ENCODE measurements at places on chromosomes 5 and 9. TPM values are rescaled to one million over a fixed set of nuclear protein-coding genes. Genes with fewer than 3 reads are reported as not detected.
A peak's percentile ranks its signal among the peaks of the same experiment; 100 is the strongest.

DNA sequence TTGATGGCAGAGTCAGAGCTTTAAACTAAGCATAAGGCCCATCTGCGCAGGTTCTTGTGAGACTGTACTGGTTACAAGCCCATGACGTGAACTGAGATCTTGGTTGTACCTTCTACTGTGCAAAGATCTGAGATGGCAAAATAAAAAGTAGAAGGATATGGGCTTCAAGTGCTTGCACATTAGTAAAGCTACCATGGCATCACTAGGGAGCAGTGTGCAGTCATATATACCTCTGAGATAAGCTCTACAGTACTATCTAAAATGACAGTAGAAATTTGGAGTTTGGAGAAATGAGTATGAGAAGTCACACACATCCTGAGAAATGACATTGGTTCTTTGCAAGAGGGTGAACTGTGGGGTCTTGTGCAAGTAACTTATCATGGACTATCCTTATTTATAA is 408.2 kb upstream of the PRR16 start:
- no peak overlapping the region for H3K27ac ChIP-seq
- H3K4me1 ChIP-seq, result no peaks in the 10 kb centered on the region
- H3K4me3 ChIP-seq, result no peak overlapping the region
- H3K36me3 ChIP-seq, result no peaks in the 10 kb centered on the region
- no peaks in the 10 kb centered on the region for H3K27me3 ChIP-seq

DNA sequence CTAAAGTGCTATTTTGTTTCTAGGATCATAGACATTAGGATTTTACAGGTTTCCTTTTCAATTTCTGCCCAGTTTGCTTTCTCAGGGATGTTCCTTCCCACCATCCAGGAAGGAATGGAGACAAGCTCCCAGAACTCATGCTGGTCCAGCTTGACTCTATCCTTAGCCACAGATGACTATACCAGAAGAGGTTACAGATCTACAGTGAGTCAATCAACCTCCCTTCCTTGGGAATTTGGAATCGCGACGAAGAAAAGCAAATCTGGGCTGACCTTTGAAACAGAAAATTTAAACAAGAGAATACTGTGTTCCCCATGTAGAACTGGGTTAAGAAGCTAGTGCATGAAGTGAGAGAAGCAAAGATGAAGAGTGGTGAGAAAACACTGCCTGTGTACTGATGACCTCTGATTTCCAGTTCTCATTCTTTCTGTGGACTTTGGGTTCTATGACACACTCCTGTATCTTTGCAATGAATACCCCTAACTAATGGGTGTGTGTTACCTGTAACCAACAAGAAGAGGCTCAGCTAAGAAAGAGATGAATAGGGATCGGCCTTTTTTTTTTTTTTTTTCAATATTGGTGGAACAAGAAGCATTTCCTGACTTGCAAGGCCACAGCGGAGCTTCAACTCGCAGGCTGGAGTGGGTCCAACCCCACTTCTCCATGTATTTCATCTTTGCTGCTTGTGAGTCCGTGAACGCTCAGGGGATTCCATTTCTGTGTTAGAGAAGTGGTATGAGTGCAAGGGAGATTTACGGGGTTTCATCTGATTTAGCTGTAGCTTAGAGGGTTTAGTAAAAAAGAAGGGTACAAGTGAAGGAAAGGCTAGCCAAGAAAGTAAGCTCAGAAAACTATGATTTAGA is 563.9 kb upstream of the CLINT1 start:
- H3K4me1 ChIP-seq, result no peaks in the 10 kb centered on the region
- no peak for DNase-seq
- no peaks in the 10 kb centered on the region for H3K27me3 ChIP-seq
- H3K36me3 ChIP-seq, result no peaks in the 10 kb centered on the region

DNA sequence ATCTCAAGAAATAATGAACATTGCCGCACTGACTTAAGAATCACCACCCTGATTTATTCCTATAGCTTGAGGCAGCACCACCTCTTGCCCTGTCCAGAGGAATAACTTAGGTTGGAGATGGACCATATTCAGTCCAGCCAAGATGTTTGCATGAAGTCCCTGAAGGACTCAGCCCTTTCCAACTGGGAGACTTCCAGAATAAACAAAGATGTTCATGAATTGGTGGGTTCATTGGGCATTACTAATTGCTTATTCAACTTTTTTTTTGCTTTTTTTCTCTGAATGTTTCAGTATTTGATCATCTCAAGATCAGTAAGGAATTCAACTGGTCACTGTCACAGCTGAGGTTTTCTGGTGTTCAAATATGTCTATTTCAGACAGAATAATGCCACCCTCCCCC is 470.6 kb downstream of the CCDC171 start:
- no peaks in the 10 kb centered on the region for H3K36me3 ChIP-seq
- no peak for DNase-seq
- no peaks in the 10 kb centered on the region for H3K4me1 ChIP-seq
- H3K27ac ChIP-seq, result no peak overlapping the region

DNA sequence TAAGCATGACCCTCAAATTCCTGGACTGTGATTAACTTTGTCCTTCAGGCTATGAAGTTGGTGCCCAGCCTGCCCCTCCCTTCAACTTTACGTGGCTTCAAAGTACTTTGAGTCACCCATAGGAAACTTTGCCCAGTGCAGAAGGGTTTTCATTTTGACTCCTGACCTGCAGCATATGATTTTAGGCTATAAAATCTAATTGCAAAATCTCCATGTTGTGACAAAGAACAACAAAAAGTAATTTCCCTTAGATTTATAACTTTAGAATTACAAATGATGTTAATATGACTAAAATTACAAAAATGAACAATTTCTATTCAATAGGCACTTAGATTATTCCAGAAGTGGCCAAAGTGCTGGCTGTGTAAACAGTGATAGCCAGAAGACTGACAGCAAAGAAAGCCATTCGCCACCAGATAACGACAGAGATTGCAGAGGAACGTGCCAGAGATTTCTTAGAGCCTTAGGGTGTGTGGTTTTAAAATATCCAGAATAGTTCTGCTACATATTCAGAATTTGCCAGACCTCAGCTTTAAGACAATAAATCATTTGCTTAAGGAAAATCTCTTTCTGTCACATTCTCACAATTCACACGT is 197.4 kb downstream of the SEMA5A start:
- no peaks in the 10 kb centered on the region for H3K36me3 ChIP-seq
- no peaks in the 10 kb centered on the region for H3K4me1 ChIP-seq
- no peaks in the 10 kb centered on the region for H3K27me3 ChIP-seq
- no peak for DNase-seq
- no peak overlapping the region for H3K27ac ChIP-seq

DNA sequence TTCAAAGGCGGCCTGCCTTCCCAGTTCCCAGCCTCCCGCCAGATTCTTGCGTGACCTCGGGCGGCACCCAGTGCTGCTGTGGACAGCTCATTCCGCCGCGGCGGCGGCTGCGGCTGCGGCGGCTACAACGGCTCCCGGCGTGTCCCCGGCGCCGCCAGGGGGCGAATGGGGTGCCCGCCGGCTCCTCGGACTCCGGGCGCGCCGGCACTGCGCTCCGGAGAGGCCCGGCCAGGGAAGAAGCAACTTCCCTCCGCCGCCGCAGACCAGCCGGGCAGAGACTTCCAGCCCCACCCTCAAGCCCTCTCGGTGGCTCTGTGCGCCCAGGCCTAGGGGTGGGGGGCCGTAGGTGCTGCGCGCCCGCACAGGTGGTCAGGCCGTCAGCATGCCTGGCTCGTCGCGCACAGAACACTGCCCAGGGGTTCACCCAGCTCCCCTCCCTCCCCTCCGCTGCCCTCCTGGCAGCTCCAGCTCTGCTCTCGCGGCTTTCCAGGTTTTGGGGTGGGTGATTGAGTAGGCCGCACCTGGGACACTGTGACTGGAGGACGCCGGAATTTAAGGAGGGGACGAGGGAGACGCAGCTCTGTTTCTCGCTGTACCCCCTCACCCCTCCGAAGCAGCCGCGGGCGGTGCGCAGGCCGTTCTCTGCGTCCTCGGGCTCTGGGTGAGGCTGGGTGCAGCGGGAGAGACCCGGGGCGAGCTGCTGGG is 20.2 kb downstream of the IGIP start:
- no peaks in the 10 kb centered on the region for H3K27me3 ChIP-seq
- DNase-seq, result peak; percentile 37
- H3K4me3 ChIP-seq, result peak overlapping the region; percentile 27
- H3K36me3 ChIP-seq, result no peaks in the 10 kb centered on the region
- peaks cover 9% of the 10 kb centered on the region for H3K4me1 ChIP-seq
- H3K27ac ChIP-seq, result no peak overlapping the region

GRCh38 chr5:67904366-67904765 is 311.2 kb upstream of the PIK3R1 start:
- H3K36me3 ChIP-seq, result no peaks in the 10 kb centered on the region
- DNase-seq, result no peak
- H3K27ac ChIP-seq, result no peak overlapping the region
- no peaks in the 10 kb centered on the region for H3K4me1 ChIP-seq
- no peaks in the 10 kb centered on the region for H3K27me3 ChIP-seq

- no peaks in the 10 kb centered on the region for H3K4me1 ChIP-seq
- no peak overlapping the region for H3K4me3 ChIP-seq
- no peak for DNase-seq
- no peak overlapping the region for H3K27ac ChIP-seq
- no peaks in the 10 kb centered on the region for H3K27me3 ChIP-seq
- H3K36me3 ChIP-seq, result no peaks in the 10 kb centered on the region
Measured at GRCh38 chr5:39711821-39712220, 287.0 kb upstream of the DAB2 start.

DNA sequence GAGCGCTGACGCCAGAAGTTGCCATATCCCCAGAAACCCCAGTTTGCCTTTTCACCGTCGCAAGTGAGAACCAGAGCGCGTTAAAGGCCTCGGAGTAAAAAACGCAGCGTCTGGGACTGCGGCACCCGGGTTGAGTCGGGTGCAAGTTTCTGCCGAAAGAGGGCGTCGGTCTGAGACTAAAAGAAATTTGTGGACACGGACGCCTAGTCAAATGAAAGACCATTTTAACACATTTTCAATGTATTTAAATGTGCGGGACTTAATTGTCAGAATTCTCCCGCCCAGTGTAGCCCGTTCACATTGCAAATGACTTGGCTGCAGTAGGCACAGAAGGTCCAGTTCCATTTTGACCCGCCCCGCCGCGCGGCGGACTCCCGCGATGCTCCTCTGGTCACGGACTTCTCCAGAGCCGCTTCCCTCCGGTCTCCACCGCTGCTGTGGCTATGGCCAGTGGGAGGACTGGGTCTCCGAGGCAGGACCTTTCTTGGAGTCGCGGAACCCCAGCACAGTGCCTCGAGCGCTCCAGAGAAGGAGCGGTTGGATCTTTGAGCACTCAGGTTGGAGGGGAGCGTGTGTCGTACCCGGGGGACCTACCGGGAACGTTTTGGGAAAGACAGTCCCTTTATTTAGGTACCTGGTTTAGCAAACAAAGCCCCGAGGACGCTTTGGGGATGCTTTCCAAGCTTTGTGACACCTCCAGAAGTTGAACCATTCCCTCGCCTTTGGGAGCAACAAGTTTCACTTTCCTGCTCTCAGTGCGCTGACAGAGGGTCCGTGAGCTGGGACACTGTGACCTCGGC is 1.2 kb upstream of the NPR3 start:
- no peaks in the 10 kb centered on the region for H3K27me3 ChIP-seq
- peak; percentile 20 for DNase-seq
- peaks cover 3% of the 10 kb centered on the region for H3K4me1 ChIP-seq

GRCh38 chr5:131228646-131229045 is 35.2 kb upstream of the CDC42SE2 start:
- no peaks in the 10 kb centered on the region for H3K27me3 ChIP-seq
- H3K4me1 ChIP-seq, result peaks cover 24% of the 10 kb centered on the region
- H3K4me3 ChIP-seq, result no peak overlapping the region

DNA sequence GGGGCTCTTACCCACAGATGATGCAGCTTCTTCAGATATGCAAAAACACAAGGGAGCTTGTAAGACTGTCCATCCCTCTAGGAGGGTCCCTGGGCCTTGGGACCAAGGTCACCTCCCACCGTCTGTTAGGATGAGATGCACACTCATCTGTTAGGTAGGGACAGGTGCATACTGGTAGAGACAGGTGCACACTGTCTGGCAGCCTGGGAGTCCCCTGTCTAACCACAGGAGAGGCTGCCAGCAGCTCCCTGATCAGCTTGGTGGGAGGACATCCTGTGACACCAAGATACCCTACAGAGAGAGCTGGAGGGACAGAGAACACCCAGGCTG is 13.2 kb downstream of the TSPAN17 start:
- H3K27me3 ChIP-seq, result no peaks in the 10 kb centered on the region
- no peak overlapping the region for H3K4me3 ChIP-seq
- no peaks in the 10 kb centered on the region for H3K36me3 ChIP-seq
- DNase-seq, result no peak
- H3K27ac ChIP-seq, result no peak overlapping the region
- peaks cover 25% of the 10 kb centered on the region for H3K4me1 ChIP-seq

DNA sequence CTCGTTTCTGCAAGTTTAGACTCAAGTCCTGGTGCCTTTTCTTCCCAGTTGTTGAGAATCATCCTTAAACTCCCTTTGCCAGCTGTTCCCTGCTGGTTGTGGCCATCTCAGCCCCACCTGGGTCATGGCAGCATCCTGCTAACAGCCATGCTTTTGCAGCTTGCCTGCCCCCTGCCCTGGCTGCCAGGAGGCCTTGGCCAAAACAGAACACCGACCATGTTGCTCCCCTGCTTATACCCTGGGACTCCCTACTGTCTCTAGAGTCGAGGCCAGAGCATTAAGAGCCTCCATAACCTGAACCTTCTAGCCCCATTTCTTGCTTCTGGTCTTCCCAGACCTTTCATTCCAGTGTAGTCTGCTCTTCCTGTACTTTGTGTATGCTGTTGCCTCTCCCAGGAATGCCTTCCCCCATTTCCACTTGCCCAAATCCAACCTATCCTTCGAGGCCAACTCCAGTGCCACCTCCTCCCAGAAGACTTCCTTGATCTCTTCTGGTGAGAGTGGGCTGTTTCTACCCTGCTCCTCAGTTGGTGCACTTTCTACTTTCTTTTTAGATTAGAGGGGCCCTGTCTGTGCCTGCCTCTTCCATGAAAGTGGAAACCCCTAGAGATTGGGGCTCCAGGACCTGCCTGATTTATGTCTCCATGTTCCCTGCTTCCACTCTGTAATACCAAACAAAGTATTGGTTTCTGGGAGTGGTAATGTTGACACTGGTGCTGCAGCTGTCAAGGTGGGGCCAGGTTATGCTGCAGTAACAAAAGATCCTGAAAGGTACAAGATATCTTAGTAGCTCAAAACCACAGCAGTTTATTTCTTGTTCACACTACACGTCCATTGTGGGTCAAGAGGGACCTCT is 88.2 kb downstream of the AMBP start:
- H3K27ac ChIP-seq, result no peak overlapping the region
- no peaks in the 10 kb centered on the region for H3K4me1 ChIP-seq
- H3K4me3 ChIP-seq, result no peak overlapping the region
- H3K36me3 ChIP-seq, result no peaks in the 10 kb centered on the region
- no peaks in the 10 kb centered on the region for H3K27me3 ChIP-seq
- no peak for DNase-seq

GRCh38 chr9:108786901-108787689 is 68.7 kb downstream of the ACTL7B start:
- no peaks in the 10 kb centered on the region for H3K36me3 ChIP-seq
- no peak for DNase-seq
- no peaks in the 10 kb centered on the region for H3K27me3 ChIP-seq
- no peaks in the 10 kb centered on the region for H3K4me1 ChIP-seq

Gene IFNA5
- not detected for total RNA-seq

Gene KLF9
- total RNA-seq, result 23.3 TPM

All from naive thymus-derived CD4-positive, alpha-beta T cell (primary cell).